GM10248 (cell line): ENCODE measurements at places on chromosomes 2 and 18.

DNA sequence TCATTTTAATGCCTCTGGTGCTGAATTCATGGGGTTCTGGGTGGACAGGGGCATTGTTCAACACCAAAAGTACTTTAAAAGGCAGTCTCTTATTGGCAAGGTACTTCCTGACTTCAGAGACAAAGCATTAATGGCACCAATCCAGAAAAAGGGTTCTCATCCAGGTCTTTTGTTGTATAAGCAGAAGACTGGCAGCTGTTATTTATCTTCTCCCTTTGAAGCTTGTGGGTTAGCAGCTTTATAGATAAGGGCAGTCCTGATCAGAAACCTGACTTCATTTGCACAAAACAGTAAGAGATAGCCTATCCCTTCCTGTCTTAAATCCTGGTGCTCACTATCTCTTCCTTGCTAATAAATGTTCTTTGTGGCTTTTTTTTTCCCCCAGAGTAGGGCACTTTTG lies 68.8 kb downstream of the VPS54 start:
- DNase-seq: no peak

GRCh38 chr2:109382951-109383350 lies 230.8 kb downstream of the SEPTIN10 start:
- no peak for DNase-seq

DNA sequence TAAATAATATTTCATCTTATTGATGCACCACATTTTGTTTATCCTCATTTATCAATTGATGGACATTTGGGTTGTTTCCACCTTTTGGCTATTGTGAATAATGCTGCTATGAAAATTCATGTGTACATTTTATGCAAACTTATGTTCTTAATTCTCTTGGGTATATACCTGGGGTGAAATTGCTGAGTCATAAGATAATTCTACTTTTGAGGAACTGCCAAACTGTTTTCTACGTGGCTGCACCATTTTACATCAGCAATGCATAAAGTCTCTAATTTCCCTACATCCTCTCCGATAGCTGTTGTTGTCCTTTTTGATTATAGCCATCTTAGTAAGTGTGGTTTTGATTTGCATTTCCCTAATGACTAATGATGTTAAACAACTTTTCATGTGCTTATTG lies 116.5 kb upstream of the DLX2 start:
- no peak for DNase-seq

DNA sequence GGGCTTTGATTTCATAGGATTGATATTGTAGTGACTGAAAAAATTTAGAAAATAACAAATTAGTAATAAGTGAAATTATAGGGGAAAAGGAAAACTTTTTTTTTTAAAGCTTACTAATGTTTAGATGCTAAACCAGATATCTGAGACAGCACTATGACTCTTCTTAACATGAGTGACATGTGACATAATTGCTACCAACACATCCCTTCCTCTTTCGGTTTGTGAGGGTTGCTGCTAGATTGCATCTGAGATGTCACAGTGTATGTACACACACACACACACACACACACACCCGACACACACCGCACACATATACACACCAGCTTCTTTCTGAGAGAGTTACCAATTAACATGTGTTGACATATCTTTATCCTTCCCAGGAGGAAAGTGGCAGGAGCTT lies 18.0 kb downstream of the RAPGEF4 start:
- DNase-seq: no peak

DNA sequence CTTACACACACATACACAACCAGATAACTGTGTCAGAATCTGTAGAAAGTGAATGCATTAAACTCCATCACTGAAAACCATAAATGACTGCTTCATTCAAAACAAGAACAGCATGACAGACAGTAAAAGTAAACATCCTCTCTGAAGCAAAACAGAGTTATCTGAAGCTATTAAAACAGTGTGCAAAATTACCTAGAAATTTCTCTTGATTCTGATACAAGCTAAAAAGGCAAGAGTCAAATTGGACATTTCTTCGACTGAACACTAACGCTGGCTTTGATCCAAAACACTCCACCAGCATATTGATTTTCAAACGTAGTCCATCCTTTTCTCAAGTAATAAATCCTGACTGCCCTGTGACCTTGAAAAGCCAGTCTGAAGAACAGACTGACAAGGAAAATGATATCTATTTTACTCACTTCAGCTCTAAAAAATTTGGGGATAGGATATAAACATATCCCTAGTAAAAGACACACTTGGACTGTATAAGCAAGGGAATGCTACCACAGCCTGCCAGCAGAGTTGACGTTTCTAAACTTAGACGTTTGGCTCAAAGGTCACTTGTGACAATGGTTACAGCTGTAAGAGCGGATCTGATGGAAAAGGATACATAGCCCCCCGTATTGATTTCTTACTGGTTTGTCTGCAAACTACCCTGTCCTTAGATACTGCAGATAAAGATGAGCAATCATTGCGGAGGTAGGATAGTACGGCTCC lies 128.9 kb upstream of the ITGB6 start:
- DNase-seq: no peak

DNA sequence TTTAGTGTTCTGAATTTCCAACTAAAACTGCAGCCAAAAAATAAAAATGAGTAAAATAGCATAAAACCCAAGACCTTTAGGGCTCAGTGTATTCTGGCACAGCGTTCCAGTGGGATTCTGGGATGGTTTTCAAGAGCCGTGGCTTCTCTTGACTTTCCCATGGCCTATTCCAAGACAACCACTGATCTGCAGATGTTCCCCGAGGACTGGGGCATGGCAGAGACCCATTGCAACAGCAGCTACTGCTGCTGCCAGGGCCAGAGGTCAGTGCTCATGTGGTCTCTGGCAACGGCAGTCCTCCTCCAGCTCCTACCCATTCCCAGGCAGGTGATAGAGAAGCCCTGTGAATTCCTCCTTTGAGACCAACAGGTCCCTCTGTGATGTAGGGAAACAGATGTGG lies 26.8 kb downstream of the TNP1 start:
- no peak for DNase-seq

GRCh38 chr2:183001948-183002347 lies 36.3 kb downstream of the NCKAP1 start:
- no peak for DNase-seq

DNA sequence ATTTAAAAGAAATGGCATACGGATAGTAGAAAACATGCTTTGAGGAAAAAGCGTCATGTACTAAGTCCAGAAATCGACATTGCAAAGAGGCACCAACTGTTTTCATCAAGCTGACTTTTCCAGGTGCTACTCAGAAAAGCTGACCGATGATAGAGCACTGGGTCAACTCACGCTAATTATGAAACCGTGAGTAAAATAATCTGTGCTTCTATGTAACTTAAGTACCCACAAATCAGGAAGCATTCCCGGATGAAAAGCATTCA lies 353 bp upstream of the NUP35 start:
- peak; percentile 39 for DNase-seq

- DNase-seq: peak; percentile 26
Observed at GRCh38 chr2:160252278-160252887, 52.3 kb upstream of the ITGB6 start.

GRCh38 chr18:30652387-30652786 lies 390.2 kb downstream of the DSC3 start:
- no peak for DNase-seq

- no peak for DNase-seq
Observed at GRCh38 chr2:176085861-176086771, 2.4 kb upstream of the EVX2 start.

- no peak for DNase-seq
Observed at GRCh38 chr2:188079196-188079595, 212.5 kb upstream of the GULP1 start.

DNA sequence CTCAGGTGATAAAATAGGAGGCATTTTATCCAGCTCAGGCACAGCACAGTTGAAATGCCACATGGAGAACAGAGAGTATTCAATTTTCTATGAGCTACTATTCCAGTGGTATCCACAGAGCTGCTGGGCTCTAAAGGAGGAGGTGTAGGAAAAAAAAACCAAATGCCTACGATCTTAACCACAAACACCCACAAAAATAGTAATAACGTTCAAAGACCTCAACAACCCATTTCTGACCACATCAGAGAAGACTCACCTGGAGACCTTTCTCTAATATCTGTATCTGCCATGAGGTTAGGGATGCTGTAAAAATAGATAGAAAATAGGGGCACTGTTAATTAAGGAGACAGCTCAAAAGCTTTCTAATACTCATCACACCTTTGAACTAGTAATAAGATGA lies 294.6 kb upstream of the PARD3B start:
- no peak for DNase-seq

DNA sequence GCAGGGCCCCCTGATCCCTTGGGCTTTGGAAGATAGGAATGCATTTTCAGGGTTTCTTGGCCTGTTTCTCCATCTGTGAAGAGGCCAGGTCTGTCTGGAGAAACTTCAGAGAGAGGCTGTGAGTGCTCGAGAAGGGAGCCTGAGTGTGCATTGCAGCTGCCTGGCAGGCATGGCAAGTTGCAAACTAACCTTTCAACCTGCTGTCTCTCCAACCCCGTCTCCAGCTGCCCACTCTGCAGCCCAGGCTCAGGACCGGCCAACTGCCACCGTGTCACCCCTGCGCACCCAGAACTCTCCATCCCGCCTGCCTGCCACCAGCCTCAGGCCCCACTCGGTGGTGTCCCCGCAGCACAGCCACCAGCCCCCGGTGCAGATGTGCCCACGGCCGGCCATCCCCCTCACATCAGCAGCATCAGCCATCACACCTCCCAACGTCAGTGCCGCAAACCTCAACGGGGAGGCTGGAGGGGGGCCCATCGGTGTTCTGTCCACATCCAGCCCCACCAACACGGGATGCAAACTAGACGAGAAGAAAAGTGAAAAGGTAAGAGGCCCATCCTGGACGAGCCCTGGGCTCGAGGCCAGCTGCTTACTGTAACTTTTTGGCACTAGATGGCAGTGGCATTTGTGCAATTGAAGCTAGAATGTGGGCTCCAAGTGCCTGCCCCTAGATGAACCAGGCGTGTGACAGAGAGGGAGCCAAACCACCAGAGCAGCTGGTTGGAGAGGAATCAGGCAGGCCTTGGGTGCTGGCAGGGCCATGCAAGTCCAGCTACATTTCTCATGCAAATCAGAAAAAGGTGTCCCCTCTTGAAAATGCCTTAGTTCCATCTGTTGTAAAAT lies 164.6 kb downstream of the SEPTIN10 start:
- DNase-seq: no peak

- no peak for DNase-seq
Observed at GRCh38 chr2:219021591-219021990, 19.7 kb downstream of the CFAP65 start.

- DNase-seq: no peak
Observed at GRCh38 chr18:63004466-63005089, 289.2 kb downstream of the PHLPP1 start.

DNA sequence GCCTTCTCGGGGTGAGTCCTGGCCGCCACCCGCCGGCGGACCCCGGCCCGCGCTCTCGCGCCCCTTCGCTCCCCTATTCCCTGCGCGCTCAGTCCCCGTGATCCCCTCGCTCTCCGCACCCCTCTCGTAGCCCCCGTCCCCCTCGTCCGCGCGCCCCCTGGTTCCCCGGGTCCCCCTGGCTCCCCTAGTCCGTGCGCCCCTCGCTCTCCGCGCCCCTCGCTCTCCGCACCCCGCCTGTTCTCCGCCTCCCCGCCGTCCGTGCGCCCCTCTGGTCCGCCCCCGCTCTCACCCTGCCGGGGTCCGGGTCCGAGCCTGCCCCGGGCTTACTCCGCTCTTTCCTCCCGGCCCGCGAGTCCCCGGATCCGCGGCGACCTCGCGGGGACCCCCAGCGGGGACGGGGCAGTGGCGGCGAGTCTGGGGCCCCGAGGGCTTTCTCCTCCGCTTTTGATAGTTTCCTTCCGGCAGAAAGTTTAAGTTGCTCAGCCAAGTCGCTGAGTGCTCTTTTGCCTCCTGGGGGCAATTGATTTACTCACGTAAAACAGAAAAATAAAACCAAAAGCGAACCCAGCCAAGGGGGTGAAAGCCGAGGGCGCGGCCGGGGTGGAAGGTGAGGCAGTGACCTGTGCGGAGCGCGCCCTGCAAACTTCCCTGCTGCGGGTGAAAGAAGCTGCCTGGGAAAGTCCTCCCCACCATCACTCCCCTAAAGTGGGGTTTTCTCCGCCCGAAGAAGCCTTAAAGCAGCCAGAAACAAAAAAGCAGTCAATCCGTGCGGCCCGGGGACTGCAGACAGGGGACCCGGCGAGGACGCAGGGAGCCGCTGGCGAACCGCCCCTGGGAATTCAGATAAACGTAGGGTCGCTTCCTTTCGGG lies 568 bp downstream of the RAB31 start:
- DNase-seq: peak; percentile 39

DNA sequence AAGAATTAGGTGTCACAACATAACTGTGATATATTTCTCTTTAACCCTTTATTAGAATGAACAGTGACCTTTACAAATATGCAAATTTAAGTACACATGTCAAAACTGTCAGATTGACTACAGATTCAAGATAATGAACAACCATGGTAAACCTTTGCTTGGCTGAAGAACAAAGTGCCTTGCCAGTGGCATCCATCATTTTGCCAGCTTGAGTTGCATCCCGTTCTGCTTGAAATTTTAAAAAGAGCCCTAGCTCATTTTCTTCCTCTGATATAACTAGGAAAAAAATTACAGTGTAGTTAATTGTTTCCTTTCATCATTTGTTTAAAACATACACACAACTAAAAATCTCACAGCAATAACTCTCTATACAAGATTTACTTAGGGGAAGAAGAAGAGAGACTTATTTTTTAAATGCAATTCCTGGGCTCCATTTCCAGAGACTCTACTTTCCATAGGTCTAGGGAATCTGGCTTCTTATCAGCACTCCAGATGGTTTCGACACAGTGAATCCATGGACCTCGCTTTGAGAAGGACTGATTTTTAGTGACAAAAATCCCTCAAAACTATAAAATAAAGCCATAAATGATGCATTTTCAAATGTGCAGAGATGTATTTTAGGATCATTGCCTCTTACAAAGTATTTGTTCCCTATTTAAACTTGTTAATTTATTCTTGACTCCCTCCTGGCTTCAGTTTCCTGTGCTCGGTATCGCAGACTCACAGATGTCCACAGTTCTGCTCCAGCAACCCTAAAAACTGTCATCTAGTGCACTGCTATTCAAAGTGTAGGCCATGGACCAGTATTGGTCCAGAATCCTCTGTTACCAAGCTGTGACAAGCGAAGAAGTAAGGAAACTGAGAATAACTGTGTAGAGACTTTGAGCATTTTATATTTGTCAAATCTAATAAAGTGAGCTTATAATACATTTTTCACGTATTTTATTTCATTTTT lies 50.1 kb downstream of the ICA1L start:
- no peak for DNase-seq

GRCh38 chr2:145748927-145749326 lies 1229.0 kb upstream of the ZEB2 start:
- DNase-seq: no peak

DNA sequence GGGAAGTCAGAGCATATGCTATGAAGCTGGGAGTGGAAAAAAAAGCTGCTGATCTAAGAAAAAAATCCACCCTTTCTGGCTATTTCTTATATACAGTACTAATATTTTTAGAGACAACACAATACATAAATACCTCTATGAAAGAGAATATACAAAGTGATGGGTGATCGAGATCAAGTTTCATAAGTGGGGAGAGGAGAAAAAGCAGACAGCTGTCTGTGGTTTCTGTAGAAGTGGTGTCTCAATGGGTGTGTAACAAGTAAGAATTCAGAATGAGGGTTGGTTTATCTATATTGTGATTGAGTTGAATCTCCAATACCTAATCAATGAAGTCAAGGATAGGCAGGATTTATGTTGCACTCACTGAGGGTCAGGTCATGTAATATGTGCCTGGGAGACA lies 191.0 kb downstream of the HNMT start:
- DNase-seq: no peak
